GM13977 (cell line): ENCODE measurements at places on chromosomes 12 and 14.

GRCh38 chr12:131836714-131837397, 8.7 kb downstream of the MMP17 start:
- DNase-seq = no peak

DNA sequence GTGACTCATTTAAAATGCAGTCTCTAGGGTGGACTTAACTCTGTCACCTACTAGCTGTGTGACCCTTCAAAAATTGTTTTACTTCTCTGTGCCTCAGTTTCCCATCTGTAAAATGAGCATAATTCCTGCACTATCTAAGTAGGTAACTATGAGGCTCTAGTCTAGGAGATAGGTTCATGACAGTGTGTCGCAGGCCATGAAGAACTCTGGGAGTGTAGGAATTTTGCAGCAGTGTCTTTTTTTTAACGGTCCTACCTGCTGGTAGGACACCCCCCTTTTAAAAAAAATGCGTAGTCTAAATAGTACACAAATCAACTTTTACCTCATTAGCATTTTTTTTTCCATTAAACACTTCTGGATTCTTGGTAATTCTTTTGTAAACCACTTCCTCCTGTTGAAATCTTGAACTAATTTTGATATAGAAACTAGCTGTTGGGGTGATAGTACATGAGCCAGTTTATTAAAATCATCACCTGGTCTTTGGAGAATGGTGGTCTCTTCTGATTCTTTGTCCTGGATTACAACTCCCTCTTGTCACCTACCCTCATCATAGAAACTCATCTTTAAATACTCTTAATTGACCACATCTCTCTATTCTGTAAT, 86.0 kb upstream of the SLC38A2 start:
- no peak for DNase-seq

DNA sequence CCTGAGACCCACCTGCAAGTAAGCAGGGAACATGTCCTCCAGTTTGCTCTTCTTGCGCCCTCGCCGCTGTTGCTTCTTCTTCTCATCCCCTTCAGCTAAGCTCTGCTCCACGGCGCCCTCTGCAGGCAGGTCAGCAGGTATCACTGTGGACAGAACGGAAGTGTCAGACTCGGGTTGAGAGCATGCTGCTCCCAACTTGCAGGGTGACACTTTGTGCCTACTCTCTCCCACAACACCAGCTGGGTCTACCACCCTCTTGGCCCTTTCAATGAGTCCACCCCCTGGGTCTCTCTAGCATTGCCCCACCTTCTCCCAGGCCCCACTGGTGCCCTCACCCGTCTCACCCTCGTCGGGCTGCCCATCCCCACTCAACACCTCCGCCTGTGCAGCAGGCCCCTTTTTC, 16.7 kb downstream of the KMT2D start:
- peak; percentile 88 for DNase-seq

DNA sequence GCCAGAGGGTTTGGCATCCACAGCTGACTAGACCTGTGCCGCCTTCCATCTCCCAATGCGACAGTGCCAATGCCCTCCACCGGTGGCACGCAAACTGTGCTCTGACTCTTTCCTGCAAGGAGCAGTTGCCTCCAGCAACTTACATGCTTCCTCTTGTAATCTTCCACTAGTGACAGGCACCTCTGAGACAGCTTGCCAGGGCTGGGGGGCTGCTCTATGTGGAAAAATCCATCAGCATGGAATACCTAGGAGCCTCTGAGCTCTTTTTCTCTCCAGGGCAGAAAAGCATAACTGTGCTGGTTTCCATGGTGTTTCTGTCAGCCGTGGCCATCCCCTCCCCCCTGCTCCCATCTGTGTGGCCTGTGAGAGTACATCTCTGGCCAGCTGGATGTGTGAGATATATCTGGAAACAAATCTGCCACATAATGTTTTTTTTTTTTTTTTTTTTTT, 110.6 kb downstream of the MYRFL start:
- DNase-seq = no peak

GRCh38 chr12:24600551-24600950, 348.4 kb downstream of the BCAT1 start:
- DNase-seq = no peak

- no peak for DNase-seq
These were observed 133.0 kb upstream of the PZP start for GRCh38 chr12:9341260-9341585.

- no peak for DNase-seq
These were observed 108.6 kb downstream of the ETV6 start for GRCh38 chr12:11758087-11758486.

DNA sequence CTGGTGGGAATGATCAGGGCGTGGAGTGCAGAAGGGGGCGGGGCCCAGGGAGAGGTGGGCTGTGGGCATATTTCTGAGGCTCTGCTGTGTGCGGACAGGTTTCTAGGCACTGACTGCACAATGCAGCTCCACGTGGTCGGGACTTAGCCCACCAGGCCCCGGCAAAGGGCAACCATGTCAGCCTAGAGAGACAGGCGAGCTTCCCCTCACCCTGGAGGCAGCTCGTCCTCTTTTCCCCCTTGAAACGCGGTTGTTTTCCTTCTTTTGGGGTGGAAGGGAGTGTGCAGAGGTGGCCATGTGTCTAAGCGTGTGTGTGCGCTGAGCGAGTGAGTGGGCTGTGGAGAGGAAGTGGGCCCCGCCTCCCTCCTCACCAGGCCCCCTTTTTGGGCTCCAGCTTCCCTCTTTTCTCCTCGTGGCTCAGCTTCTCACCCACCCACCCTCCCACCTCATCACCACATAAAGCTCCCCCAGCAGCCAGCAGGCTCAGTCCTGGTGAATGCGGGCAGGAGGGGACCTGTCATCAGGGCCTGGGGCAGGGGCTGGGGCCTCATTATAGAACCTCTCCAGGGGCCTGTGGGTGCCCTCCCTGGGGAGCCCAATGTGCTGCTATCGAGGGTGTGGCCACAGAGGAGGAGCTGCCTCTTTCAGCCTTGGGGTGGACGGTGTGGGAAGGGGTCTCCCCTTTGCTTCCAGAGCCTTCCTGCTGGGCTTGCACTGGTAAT, 22.0 kb downstream of the LRTM2 start:
- DNase-seq = no peak

DNA sequence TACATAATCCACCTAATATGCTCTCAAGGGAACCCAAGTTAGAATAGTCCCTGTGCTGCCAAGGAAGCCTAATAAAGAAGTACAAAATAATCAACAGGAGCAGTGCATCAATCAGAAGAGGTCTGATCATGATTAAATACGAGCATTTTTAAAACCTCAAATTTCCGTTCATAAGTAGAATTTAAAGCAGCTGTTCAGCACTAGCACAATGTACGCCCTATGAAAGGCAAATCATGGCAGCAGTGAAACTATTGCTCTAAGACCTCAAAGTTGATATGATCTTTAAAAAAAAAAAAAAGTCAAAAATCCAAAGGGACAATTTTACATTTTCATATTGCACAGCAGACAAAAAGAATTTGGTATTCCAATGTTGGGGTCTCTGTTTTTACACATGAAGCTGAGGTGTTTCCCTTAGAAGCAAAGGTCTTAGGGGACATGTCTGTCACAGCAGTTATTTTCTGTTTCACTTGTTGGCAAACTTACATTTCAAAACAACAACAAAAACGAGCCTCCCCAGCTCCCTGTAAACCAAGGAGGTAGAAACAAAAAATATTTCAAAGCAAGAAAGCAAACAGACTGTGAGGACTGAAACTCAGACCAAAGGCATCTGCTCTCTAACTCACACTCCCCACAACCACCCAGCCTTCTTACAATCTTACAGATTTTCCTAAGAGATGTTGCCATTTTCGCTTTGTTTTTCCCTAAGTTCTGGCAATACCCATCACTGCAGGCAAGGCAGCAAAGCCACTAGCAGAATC, 28.2 kb downstream of the SOX5 start:
- DNase-seq = no peak

DNA sequence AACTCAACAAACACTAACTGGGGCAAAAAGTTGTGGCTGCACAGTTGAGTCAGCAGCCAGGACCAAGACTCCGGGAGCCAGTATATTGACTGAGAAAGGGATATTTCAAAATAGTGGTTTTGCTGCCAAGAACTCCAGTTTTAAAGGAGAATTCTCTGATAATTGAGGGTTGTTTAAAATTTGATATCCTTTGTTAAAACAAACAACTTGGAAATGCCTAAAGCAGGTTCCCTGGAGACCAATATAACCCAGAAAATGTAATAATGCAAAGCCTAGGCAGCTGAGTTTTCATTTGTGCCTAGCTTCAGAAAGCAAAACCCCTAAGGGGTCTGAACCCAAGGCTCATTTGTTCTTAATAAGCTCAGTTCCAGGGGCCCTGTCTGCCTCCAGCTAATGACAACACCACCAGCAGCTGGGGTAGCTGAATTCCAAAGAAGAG, 311.7 kb upstream of the CCDC196 start:
- no peak for DNase-seq

GRCh38 chr14:60654334-60654821, 5.1 kb upstream of the SIX1 start:
- peak; percentile 16 for DNase-seq

GRCh38 chr14:36507847-36508417, 12.1 kb downstream of the NKX2-1 start:
- no peak for DNase-seq

DNA sequence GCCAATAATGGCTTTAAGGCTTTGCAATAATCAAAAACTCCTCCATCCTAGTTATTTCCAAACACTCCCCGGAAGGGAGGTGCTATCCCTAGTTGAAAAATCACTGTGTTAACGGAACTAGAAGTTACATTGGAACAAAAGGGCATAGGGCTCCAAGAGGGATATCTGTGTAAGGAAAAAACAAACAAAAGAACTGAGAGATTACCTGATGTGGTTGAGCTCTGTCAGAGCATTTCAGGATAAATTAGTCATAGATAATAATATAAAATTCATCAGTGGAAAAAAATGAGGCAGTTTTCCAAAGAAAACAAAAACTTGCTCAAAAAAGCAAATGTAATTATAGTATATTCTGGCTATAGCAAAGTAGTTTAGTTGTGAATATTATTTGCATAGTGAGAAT, 27.4 kb upstream of the PAPLN start:
- DNase-seq = no peak

DNA sequence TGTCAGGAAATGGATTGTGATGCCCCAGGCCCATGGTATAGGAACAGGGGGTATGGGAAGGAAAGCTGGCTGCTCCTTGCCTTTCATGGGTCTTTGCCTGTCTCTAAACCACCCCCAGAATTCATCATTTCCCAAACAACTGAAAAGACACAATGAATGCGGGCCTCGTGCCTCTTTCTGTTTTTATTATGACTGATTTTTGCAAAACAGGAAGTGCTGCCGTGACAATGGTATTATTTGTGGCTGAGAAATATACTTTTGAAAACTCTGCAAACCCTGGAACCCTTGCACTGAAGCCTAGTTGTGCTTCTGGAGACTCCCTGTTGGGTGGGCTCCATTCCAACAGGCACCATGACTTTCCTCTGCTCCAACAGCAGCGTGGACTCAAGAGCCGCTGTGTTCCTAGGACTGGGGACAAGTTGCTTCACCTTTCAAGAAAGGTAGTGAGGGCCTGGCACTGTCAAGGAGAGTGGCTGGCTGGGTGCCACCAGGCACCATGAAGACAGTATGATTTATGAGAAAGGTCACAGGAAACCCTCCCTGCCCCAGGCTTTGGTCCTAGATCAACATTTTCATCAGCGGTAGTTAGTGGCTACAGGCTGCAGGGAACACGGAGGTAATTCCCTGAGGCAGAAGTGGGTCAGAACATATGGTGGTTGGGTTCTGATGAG, 4.8 kb upstream of the DGLUCY start:
- DNase-seq = peak; percentile 29

- DNase-seq = no peak
These were observed 209.6 kb downstream of the CRADD start for GRCh38 chr12:93886533-93887511.

- no peak for DNase-seq
These were observed 95.9 kb downstream of the TSPAN9 start for GRCh38 chr12:3173008-3173553.

DNA sequence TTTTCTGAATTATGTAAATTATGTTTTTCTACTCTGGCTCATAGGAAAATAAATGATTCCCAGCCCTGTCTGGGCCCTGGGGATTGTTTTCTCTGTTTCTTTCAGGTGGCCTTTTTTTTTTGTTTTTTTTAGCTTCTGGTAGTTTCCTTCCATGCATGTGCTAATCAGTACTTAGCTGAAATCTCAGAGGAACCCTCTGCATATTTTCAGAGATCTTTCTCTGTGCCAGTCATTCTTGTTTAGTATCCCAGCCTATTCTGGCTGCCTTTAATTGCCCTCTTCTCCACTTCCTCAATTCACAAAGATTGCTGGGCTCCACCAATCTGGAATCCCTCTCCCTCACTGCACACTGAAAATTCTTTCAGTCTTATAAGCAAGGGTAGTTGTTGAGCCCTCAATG, 46.9 kb downstream of the CNOT2 start:
- no peak for DNase-seq

DNA sequence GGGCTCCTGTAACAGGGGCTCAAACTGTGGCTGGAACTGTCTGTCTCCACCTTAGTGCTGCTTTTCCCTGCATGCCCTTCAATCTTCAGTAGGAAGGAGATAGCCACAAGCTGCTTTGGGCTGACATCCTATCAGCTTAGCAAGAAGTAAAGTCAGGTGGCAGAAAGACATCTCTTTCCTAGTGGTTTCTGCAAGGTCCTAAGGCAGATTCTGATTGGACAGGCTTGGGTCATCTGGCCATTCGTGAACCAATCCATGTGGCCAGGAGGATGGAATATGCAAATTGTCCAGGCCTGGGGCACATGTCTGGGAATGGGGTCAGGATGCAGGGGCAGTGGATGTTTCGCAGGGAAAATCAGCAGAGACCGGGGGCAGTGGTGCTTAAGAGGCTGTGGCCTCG, 5.2 kb downstream of the RITA1 start:
- no peak for DNase-seq

DNA sequence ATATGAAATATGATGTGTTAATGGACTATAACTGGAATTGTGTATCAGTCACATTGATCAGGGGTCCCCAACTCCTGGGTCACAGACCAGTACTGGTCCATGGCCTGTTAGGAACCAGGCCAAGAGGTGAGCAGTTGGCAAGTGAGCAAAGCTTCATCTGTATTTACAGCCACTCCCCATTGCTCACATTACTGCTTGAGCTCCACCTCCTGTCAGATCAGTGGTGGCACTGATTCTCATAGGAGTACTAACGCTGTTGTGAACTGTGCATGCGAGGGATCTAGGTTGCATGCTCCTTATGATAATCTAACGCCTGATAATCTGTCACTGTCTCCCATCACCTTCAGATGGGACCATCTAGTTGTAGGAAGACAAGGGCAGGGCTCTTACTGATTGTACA, 72.3 kb downstream of the CDK17 start:
- no peak for DNase-seq

- DNase-seq = no peak
These were observed 19.7 kb upstream of the ITPK1 start for GRCh38 chr14:93135399-93135798.

- no peak for DNase-seq
These were observed 155.8 kb downstream of the NTF3 start for GRCh38 chr12:5587711-5588121.
